ENCODE measurements at places on chromosomes 12 and 14.

DNA sequence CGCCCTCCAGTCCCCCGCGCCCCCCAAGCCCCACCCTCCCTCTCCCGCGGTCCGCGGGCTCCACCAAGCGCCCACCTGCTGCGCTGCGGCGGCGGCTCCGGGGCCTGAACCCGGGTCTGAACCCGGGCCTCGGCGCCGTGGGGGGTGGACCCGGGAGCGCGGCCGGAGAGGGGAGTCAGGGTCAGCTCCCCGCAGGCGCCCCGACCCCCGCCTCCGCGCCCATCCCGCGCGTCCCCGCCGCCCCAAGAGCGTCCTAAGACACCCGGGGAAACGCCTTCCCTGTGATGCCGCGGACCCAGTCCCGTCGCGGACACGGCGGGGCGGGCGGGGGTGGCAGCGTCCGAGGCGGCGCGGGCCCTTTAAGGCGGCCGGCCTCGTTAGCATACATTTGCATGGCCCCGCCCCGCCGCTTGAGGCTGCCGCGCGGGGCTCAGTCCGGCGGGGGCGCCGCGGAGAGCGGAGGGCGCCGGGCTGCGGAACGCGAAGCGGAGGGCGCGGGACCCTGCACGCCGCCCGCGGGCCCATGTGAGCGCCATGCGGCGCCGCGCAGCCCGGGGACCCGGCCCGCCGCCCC is at the start of gene MMP17:
Gene MMP17, plus strand, starts transcription at position 433 of the 574 bp plus-strand sequence. Its CDS starts 102 bp downstream, at position 535.
- DNase-seq = no peak

- DNase-seq = no peak
Observed at GRCh38 chr12:104609445-104609844, 152.7 kb downstream of the CHST11 start.

GRCh38 chr14:77988970-77989369 is 181.2 kb upstream of the NRXN3 start:
- DNase-seq = no peak

- DNase-seq = no peak
Observed at GRCh38 chr12:75658901-75659823, 147.8 kb upstream of the KRR1 start.

DNA sequence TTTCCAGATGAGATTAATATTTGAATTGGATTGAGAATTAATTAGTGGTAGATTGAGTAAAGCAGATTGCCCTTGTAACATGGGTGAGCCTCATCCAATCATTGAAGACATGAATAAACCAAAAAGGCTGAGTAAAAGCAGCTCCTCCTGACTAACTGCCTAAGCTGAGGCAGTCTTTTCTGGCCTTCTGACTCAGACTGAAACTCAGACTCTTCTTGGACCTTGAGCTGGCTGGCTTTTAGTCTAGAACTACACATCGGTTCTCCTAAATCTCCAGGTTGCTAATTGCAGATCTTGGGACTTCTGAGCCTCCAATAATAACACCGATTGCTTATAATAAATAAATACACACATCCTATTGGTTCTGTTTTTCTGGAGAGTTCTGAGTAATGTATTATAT is 24.0 kb downstream of the FKBP11 start:
- no peak for DNase-seq

GRCh38 chr12:3129301-3130056 is 52.3 kb downstream of the TSPAN9 start:
- no peak for DNase-seq
